Stimulated activated CD4-positive, alpha-beta T cell treated with anti-CD3 and anti-CD28 coated beads, Interleukin-12 subunit alpha, Interleukin-12 subunit beta, amount 100 ng/mL, for 4 hours (primary cell): ENCODE measurements at places on chromosomes 5 and 9.

GRCh38 chr5:35608881-35609779 lies 8.5 kb upstream of the SPEF2 start:
- no peak for DNase-seq

- no peak for DNase-seq
Observed at GRCh38 chr5:33857037-33857436, 34.8 kb downstream of the ADAMTS12 start.

DNA sequence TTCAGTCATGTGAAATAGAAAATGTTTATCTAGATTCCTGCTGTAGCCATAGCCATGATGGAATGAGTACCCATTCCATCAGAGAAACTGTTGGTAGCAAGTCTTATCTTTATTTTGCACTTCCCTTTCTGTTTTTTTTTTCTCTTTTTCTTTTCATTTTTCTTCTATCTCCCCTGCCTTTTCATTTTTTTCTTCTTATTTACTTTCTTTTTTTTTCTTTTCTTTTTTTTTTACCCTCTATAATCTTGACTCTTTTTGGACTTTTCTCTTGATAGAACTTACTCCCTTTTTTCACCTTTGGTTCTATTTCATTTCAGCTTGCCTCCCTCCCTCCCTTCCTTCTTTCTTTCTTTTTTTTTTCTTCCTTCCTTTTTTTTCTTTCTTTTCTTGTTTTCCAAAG lies 15.4 kb downstream of the SLC25A46 start:
- no peak for DNase-seq

GRCh38 chr9:114924327-114924726 lies 6.1 kb downstream of the TNFSF8 start:
- no peak for DNase-seq

GRCh38 chr9:7216004-7216841 lies 458.4 kb downstream of the KDM4C start:
- no peak for DNase-seq

DNA sequence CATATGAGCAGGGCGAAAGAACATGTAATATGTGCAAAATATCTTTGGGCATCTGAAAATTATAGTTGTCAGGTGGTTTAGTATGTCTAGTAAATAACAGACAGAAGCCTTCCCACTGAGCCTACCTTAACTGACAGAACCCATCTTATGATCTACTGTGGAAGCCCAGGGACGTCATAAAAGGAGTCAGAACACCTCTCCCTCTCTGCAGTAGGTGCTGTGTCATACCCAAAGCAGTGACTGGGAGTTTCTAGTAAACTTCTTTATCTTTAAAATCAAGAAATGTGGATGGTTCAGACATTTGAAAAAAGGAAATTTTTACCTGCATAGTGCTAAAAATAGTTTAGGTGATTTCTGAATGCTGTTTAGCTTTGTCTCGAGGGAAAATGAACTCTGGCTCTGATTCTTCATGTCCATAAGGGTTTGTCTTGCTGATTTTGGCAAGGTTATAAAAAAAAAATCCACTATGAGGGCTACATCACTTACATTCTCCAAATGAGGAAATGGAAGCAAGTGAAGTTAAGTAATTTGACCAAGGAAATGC lies 104.0 kb downstream of the NUDT12 start:
- no peak for DNase-seq

DNA sequence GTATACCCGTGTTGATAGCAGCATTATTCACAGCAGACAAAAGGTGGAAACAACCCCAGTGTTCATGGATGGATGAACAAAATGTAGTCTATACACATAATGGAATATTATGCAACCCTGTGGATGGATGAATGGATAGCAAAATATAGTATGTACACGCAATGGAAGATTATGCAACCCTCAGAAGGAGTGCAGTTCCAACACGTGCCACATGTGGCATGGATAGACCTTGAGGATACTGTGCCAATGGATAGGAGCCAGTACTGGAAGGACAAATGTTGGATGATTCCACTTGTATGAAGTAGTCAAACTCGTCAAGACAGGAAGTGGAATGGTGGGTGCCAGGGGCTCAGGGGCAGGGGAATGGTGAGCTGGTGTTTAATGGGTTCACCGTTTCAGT lies 44.9 kb downstream of the PLEKHG4B start:
- no peak for DNase-seq

- no peak for DNase-seq
Observed at GRCh38 chr5:142825378-142826089, 55.4 kb downstream of the ARHGAP26 start.

GRCh38 chr9:83327323-83327722 lies 210.9 kb downstream of the FRMD3 start:
- no peak for DNase-seq

- no peak for DNase-seq
Observed at GRCh38 chr9:75365196-75365595, 276.9 kb downstream of the OSTF1 start.

DNA sequence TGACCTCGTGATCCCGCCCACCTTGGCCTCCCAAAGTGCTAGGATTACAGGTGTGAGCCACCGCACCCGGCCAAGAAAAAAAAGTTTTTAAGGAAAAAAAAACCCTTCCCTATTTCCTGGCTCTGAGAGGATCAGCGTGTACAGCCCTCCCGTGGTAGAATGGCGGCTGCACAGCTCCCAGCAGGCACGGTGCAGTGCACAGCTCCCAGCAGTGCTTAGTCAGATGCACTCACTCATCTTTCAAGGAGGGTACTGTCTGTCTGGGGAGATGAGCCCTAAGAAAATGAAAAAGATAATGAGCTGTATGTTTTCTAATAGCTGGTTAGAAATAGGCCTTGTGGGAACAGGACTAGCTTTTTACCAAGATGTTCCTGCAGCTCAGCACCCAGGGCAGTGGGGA lies 36.7 kb upstream of the SLC2A8 start:
- DNase-seq = no peak

- no peak for DNase-seq
Observed at GRCh38 chr5:67262206-67262605, 65.6 kb upstream of the CD180 start.

DNA sequence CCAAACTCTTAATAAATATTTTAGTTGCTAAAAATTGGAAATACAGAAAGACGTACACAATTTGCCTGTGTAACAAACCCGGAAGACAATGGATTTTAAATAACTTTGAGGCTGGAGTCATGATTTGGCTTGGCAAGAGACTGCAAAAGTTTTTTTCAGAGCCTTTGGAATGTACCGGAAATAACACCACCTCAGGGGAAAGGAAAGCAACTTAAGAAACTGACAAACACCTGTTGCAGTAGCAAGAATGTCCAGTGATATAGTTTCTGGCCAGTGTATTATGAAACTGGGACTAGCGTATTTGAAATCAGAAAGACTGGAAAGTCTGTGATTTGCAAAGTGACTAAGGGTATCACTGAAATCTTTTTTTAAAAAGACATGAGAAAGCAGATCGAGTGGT lies 842 bp downstream of the MUSK start:
- DNase-seq = no peak

GRCh38 chr5:60295423-60295822 lies 401.9 kb upstream of the PDE4D start:
- DNase-seq = no peak

- DNase-seq = peak; percentile 49
Observed at GRCh38 chr9:69168709-69169217, 5.3 kb upstream of the TJP2 start.

GRCh38 chr9:22169243-22169642 lies 160.1 kb upstream of the CDKN2B start:
- no peak for DNase-seq

DNA sequence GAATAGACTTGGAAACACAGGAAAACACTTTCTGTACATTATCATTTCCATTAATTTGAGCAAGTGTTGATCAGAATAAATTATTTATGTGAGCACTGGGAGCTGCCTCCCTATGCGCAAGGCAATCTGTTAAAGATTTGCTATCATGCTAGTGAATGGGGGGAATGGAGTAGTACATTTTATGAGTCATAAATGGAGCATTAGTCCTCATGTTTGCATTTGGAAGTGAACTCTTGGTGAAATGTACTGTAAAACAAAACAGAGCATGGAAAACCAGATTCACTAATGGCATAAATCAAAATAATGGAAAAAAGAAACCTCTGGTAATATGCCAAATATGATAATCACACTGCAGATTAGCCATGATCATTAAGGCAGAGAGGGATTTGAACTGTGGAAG lies 40.5 kb upstream of the TMC1 start:
- no peak for DNase-seq

- no peak for DNase-seq
Observed at GRCh38 chr5:147084702-147085101, 150.1 kb upstream of the STK32A start.

- peak; percentile 62 for DNase-seq
Observed at GRCh38 chr5:111072949-111073682, 1.6 kb downstream of the TSLP start.

GRCh38 chr5:67908126-67908765 lies 307.3 kb upstream of the PIK3R1 start:
- no peak for DNase-seq

- DNase-seq = peak; percentile 23
Observed at GRCh38 chr5:119079318-119079921, 8.5 kb downstream of the DMXL1 start.

DNA sequence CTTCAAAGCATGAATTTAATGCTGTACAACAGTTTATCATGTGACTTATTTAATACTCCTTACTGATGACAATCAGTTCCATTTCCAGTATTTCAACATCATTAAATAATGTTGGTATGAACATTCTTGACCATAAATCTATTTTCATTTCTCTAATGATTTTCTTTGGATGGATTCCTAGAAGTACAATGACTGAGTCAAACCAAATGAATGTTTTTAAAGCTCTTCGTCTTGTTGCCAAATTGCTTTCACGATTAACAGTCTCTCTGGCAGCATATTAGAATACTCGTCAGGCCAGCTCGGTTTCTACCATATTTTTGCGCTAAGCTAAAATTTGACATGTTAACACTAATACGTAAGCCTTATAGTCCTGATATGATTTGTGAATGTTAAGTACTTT lies 197.0 kb downstream of the TRPM3 start:
- DNase-seq = no peak

DNA sequence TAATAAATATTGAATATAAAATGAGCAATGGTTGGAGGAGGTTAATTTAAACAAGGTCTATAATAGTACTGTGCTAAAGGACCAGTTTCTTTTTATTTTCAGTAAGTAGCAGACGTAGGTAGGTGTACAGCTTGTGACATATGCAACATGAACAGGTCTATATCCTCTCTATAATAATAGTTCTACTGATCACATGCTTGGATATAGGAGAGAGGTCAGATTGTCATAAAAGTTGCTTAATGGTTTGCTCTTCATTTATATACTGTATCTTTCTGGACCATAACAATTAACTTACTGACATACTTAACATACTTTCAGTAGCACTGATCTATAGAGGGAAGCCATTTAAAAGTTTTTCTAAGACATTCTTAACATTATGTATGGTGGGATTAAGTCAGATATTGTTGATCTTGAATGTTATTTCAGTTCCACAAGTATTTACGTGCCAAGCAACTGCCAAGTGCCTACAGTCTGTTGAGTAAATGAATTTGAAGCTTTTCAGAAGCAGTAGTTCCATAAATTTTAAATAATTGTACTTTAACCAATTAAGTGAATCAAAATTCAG lies 68.0 kb downstream of the DENND4C start:
- no peak for DNase-seq

DNA sequence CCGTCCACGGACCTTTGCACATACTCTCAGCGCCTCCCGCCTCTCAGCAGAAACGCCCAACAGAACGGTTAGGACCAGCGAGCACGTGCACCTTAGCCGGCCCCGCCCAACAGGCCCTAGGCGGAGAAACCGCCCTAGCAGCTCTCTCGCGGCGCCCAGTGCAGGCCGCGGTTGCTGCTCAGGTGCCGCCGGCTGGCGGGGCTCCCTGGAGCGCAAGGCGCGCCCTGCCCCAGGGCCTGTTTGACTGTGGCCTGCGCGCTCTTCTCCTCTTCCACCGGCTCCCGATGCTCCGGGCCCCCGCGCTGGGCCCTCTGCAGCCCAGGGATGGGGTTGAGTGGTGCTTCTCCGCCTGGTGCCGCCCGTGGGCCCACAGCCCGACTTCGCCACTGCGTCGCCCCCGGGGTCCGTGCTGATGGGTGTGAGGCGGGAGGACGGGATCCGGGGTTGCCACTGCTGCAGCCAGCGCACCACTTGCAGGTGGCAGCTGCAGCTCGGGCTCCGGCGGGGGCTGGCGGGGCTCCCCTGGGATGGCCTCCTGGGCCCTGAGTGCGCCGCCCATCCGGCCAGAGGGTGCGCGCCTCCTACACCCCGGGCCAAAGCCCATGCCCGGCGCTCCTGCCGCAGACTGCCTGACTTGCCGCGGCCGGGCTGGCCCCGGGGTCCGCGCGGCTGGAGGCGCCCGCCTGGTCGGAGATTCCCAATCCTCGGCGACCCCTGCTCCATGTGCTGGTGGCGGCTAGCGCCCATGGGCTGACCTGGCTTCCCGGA lies 1889.4 kb upstream of the CDH9 start:
- no peak for DNase-seq

DNA sequence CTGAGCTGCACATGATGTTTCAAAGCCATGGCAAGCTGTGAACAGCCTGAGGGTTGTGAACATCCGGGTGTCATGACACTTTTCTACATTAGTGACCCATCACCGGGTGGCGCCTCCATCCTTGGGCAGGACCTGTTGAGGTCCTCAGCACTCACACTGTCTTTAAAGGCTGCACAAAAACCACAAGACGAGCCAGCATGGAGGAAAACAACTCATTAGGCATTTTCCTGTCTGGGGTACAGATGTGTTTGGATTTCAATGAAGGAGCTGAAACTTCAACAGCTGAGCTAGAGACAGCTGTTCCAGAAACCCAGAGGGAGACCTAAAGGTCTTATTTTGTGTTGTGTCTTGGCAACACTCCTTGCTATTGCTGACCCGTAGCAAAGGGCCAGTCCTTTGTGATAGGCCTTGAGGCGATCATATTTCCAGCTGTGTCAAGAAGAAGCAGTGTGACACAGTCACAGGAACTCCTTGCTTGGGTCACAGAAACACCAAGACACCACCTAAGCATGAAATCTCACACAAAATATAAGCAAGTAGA lies 151.8 kb upstream of the VLDLR start:
- no peak for DNase-seq

DNA sequence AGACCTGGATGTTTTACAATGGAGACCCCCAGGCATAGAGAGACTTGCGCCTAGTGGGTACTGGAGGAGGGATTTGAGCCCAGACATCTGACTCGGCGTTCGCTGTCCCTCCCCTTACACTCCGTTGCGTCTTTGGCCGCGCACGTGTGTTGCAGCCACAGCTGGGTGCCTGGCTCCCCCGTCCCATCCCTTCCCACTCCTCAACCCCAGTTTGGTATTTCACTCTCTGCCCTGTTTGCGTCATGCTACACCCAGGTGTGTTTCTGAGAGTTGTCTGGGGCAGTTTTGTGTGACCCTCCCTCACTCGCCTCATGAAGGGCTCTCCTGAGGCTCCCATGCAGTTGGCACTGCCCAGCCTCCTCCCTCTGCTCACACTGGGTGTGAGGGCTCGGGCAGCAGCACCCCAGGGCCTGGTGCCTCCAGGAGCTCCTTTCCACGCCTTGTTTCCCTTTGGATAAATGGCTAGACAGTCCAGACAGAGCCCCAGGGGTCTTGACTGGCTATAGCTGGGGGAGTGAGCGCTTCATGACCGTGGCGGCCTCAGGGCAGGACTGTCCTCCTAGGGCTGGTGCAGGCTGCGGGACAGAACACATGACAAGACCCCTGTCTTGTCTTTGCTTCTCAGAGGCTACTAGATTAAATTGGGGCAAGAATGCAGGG lies 13.6 kb downstream of the TCF7 start:
- no peak for DNase-seq
